ENCODE measurements at places on chromosomes 12 and 14. TPM values are rescaled to one million over a fixed set of nuclear protein-coding genes. Genes with fewer than 3 reads are reported as not detected.

The MMP19 gene
- 9.6 TPM for total RNA-seq

The APOF gene
- total RNA-seq: not detected

The DIP2B gene
- 55.8 TPM for total RNA-seq

The TAS2R42 gene
- total RNA-seq: not detected

The NINJ2 gene
- total RNA-seq: 14.0 TPM

The DPPA3 gene
- not detected for total RNA-seq

The NID2 gene
- total RNA-seq: 9.7 TPM

The PTPN21 gene
- 31.6 TPM for total RNA-seq

The PTHLH gene
- total RNA-seq: 0.46 TPM

The TAS2R50 gene
- total RNA-seq: 1.8 TPM

The ABHD12B gene
- 0.95 TPM for total RNA-seq

The MANSC4 gene
- not detected for total RNA-seq

The GPX2 gene
- total RNA-seq: 2.9 TPM

The ALX1 gene
- 0.17 TPM for total RNA-seq

The SSPN gene
- total RNA-seq: 11.4 TPM

The NIN gene
- 36.0 TPM for total RNA-seq

The LMNTD1 gene
- total RNA-seq: 14.9 TPM

The KCNK10 gene
- not detected for total RNA-seq

The MYBPC1 gene
- not detected for total RNA-seq

The POTEM gene
- total RNA-seq: not detected

The ALG10B gene
- total RNA-seq: 10.6 TPM
